ENCODE measurements at places on chromosomes 5 and 9.

- H3K27me3 ChIP-seq, result no peaks in the 10 kb centered on the region
- no peak overlapping the region for H3K4me3 ChIP-seq
- no peaks in the 10 kb centered on the region for H3K4me1 ChIP-seq
- no peak for DNase-seq
- no peak overlapping the region for H3K27ac ChIP-seq
- no peaks in the 10 kb centered on the region for H3K36me3 ChIP-seq
These were observed 20.7 kb downstream of the ZNF462 start for GRCh38 chr9:106883626-106884190.

DNA sequence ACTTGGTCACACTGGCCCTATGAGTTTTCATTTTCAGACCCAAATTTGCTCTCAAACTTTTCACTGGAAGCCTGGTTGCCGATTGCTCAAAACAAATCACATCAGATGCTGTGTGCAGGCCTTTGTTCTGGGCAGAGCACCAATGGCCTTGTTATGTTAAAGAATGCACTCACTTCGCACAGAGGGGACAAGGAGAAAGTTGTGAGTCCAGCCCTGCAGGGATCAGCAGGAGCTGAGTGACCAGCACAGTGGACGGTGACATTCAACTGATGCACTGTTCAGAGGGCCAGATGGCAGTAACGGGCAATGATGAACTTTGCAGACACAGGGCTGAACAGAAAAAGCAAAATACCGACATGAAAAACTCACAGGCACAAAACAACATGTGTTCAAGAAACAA is 86.1 kb downstream of the BARX1 start:
- no peaks in the 10 kb centered on the region for H3K36me3 ChIP-seq
- H3K4me1 ChIP-seq, result no peaks in the 10 kb centered on the region
- DNase-seq, result no peak
- H3K4me3 ChIP-seq, result no peak overlapping the region

GRCh38 chr5:72290356-72291133 is 29.5 kb downstream of the MRPS27 start:
- H3K4me3 ChIP-seq, result no peak overlapping the region
- no peak for DNase-seq
- no peak overlapping the region for H3K27ac ChIP-seq

DNA sequence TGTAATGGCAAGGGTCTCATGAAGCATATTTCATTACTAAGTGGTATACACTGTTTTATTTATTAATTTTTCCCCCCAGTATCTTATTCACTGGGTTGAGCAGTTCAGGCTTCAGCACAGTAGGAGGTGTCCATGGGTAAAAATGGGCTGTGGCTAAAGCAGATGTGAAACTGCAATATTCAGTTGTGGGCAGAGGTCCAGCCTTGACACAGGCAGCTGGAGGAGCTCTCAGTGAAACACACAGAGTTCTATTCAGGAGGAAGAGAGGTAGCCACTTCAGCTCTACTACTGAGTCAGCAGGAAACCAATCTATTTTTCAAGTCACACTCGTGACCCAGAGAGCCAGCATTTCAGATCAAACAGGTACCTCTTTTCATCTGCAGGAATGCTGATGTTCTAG is 418.3 kb downstream of the CDH10 start:
- H3K27ac ChIP-seq, result no peak overlapping the region
- no peaks in the 10 kb centered on the region for H3K36me3 ChIP-seq
- no peaks in the 10 kb centered on the region for H3K27me3 ChIP-seq
- H3K4me3 ChIP-seq, result no peak overlapping the region
- DNase-seq, result no peak

- H3K36me3 ChIP-seq, result peaks cover 10% of the 10 kb centered on the region
- H3K27me3 ChIP-seq, result peaks cover 4% of the 10 kb centered on the region
- H3K4me3 ChIP-seq, result peak overlapping the region; percentile 73
- peak; percentile 21 for DNase-seq
These were observed 121.2 kb downstream of the CEMIP2 start for GRCh38 chr9:71647094-71647591.

- H3K4me1 ChIP-seq, result no peaks in the 10 kb centered on the region
- H3K4me3 ChIP-seq, result no peak overlapping the region
- no peak overlapping the region for H3K27ac ChIP-seq
- no peak for DNase-seq
- H3K27me3 ChIP-seq, result no peaks in the 10 kb centered on the region
These were observed 121.2 kb upstream of the MAP1B start for GRCh38 chr5:71986101-71986500.

DNA sequence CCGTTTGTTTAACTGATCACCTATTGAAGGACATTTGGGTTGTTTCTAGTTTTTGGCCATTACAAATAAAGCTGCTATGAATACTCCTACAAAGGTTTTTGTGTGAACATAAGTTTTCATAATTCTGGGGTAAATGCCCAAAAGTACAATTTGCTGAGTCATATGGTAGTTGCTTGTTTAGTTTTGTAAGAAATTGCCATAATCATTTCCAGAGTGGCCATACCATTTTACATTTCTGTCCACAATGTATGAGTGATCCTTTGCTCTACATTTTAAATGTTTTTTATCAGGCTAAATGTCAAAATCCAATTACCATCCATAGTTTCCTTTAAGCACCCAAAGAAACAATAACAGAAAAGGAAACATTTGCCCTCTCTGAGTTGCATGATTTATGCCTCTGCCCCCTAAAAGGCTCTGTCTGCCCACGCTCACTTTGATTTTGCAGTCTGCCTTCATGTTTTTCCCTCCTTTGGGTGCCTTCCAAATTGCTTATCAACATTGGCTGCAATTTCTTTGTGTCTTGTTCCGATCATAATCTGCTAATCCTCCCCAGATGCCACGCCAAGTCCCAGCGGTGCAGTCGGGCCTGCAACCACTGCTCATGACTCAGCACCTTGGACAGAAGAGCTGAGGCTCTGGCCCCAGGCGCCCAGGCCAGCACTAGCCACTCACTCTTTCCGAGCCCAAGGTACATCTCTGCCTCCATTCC is 339.2 kb downstream of the PIK3R1 start:
- no peak for DNase-seq
- no peak overlapping the region for H3K27ac ChIP-seq
- no peaks in the 10 kb centered on the region for H3K36me3 ChIP-seq
- H3K4me1 ChIP-seq, result no peaks in the 10 kb centered on the region
- no peak overlapping the region for H3K4me3 ChIP-seq

- peaks cover 36% of the 10 kb centered on the region for H3K27me3 ChIP-seq
- no peak for DNase-seq
- no peaks in the 10 kb centered on the region for H3K36me3 ChIP-seq
- H3K4me3 ChIP-seq, result no peak overlapping the region
- no peaks in the 10 kb centered on the region for H3K4me1 ChIP-seq
- H3K27ac ChIP-seq, result no peak overlapping the region
These were observed 163.9 kb downstream of the SLF1 start for GRCh38 chr5:94782383-94782782.

DNA sequence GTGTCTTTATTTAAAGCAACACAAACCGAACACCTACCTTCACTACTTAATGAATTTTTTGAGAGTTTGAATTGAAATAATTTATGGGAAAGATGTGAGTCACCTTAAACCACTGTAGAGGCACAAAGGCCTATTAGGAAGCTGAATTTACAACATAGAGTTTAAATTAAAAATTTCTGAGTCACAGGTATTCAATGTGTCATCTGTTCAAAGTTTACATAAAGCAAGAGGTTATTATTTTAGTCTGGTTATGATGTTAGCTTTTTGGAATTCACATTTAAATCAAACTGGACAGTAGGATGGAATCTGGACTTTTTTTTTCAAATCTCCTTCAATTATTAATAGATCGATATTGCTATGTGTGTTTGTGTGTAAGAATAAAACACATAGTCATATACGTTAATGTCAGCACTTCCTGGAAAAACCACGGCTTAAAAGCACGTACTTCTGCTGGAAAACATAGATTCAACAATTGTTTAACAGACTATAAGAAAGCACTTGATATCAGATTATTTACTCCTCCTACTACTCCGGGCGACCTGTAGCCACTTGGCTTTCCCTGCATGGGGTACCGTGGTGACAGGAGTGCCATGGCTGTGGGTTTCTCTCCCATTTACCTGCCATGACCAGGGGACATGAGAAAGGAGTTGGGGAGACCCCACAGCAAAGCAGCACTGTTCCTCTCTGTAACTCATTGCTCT is 638.6 kb downstream of the SEMA5A start:
- no peak for DNase-seq
- no peaks in the 10 kb centered on the region for H3K36me3 ChIP-seq
- no peak overlapping the region for H3K4me3 ChIP-seq

- H3K36me3 ChIP-seq, result no peaks in the 10 kb centered on the region
- no peak overlapping the region for H3K27ac ChIP-seq
- H3K27me3 ChIP-seq, result peaks cover 2% of the 10 kb centered on the region
- H3K4me1 ChIP-seq, result peaks cover 9% of the 10 kb centered on the region
- no peak overlapping the region for H3K4me3 ChIP-seq
These were observed 6.9 kb downstream of the NKD2 start for GRCh38 chr5:1015507-1015906.

DNA sequence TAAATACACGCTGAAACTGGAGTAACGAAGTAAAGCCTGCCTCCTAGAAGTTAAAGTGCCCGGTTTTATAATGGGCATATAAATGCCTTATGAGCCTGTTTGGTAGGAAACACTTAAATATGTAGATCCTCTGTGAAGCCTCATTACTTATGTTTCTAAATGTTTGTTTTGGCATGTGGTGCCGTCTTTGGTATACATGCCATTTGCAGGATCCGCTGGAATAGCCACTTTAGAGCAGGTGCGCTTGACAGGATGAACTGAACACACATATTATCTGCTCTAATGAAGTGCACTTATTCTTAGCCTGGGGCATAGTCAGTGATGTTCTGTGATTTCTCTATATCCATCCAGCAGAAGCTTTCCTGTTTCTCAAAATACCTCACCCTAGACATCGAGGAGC is 778.1 kb upstream of the WWC1 start:
- H3K27ac ChIP-seq, result no peak overlapping the region
- H3K27me3 ChIP-seq, result no peaks in the 10 kb centered on the region
- no peaks in the 10 kb centered on the region for H3K4me1 ChIP-seq
- no peak for DNase-seq
- H3K36me3 ChIP-seq, result no peaks in the 10 kb centered on the region
- H3K4me3 ChIP-seq, result no peak overlapping the region

DNA sequence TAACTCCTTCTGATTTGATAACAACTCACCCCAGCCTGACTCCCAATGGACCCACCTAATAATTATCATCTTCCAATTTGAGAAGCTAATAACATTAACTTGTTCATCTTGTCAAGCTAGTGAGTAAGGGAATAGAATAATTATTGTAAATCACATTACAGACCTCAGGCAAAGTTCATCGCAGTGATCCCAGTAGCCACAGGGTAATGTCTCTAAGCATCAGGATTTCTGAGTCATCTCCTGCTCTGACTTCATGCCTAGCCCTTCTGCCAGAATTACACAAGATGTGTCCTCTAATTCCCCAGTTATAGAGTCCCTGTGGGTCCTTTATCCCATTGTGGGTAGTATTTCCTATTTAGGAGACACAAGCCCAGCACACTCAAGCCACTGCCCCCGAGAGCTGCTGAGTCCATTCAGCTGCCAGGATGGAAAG is 365.7 kb downstream of the DEPDC1B start:
- no peak for DNase-seq
- no peak overlapping the region for H3K27ac ChIP-seq
- H3K27me3 ChIP-seq, result no peaks in the 10 kb centered on the region
- H3K4me3 ChIP-seq, result no peak overlapping the region
- H3K4me1 ChIP-seq, result no peaks in the 10 kb centered on the region

GRCh38 chr9:94772144-94772543 is 45.6 kb downstream of the AOPEP start:
- no peaks in the 10 kb centered on the region for H3K4me1 ChIP-seq
- H3K36me3 ChIP-seq, result peaks cover 2% of the 10 kb centered on the region
- no peak overlapping the region for H3K4me3 ChIP-seq
- no peak for DNase-seq
- H3K27me3 ChIP-seq, result no peaks in the 10 kb centered on the region

DNA sequence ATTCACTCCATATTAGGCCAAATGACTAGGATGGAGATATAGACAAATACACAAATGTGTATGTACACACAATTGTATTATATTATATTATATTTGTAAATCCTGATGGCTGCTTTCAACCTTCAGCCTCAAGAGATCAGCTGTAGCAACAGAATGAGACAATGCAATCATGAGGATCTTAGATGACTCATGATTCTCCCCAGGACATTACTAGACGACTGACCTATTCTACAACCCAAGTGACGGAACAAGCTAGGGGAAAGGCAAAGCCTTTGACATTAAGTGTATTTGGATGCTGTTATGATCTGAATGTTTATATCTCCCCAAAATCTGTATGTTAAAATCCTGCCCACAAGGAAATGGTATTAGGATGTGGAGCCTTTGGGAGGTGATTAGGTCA is 66.5 kb downstream of the COX7C start:
- no peak overlapping the region for H3K27ac ChIP-seq
- H3K4me3 ChIP-seq, result no peak overlapping the region
- no peak for DNase-seq
- H3K27me3 ChIP-seq, result peaks cover 1% of the 10 kb centered on the region
- no peaks in the 10 kb centered on the region for H3K4me1 ChIP-seq

DNA sequence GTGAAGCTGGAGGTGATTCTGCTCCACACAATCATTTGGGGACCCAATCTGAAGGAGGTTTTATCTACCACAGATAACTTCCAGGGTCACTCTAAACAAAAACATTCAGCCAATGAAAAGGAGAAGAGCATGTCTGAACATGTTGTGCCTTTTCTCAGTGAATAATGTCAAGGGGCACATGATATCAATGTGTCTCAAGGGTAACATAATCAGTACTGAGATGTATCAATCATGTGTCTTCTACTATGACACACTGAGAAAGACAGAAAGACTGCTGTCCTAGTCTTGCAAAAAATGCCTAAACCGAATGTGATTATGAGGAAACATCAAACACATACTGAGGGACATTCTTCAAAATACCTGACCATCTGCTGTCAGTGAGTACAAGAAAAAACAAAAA is 25.4 kb upstream of the RASA1 start:
- H3K27me3 ChIP-seq, result peaks cover 7% of the 10 kb centered on the region
- no peaks in the 10 kb centered on the region for H3K36me3 ChIP-seq
- DNase-seq, result no peak

DNA sequence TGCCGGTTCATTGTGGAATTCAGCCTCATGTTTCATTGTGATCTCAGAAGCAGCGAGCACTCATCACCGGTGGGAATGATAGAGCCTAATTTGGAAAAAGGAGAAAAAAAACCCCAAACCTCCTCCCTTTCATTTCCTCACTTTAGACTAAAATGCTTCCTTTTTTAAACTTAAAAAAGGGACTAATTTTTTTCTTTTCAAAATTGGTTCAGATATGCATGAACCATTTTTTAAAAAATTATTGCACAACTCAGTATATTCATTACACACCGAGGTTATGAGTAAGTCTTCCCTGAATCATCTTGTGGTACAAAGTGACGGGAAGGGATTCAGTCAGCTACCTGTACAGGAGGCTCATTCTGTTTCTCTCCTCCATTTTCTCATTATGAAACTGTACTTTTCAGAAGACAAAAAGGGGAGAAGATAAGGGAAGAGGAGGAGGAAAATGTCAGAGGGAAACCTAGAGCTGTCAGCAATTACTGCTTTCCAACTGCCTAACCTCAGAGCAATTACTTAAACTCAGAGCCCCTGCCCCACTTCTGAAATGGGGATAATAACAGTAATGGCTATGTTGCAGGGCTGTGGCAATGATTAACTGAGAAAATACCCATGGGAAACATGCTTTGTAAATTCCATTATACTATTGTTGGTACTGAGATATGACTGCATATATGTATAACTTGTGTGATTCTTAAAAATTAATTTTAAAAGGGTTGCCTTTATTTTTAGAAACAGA is 24.0 kb downstream of the GALNT10 start:
- H3K36me3 ChIP-seq, result peaks cover 33% of the 10 kb centered on the region
- peak overlapping the region; percentile 91 for H3K27ac ChIP-seq
- H3K27me3 ChIP-seq, result no peaks in the 10 kb centered on the region

Data from activated T-helper 1 cell treated with anti-CD3 and anti-CD28 coated beads, Interleukin-12 subunit alpha, Interleukin-12 subunit beta, Interleukin-2, Interleukin-4 antibody, amounts not matched to agents 30 ng/mL and 10 ng/mL and 1 ng/mL, durations not matched to agents 14 hours and 24 hours and 36 hours (primary cell).